ENCODE measurements at places on chromosomes 11 and 22. TPM values are rescaled to one million over a fixed set of nuclear protein-coding genes. Genes with fewer than 3 reads are reported as not detected.

DNA sequence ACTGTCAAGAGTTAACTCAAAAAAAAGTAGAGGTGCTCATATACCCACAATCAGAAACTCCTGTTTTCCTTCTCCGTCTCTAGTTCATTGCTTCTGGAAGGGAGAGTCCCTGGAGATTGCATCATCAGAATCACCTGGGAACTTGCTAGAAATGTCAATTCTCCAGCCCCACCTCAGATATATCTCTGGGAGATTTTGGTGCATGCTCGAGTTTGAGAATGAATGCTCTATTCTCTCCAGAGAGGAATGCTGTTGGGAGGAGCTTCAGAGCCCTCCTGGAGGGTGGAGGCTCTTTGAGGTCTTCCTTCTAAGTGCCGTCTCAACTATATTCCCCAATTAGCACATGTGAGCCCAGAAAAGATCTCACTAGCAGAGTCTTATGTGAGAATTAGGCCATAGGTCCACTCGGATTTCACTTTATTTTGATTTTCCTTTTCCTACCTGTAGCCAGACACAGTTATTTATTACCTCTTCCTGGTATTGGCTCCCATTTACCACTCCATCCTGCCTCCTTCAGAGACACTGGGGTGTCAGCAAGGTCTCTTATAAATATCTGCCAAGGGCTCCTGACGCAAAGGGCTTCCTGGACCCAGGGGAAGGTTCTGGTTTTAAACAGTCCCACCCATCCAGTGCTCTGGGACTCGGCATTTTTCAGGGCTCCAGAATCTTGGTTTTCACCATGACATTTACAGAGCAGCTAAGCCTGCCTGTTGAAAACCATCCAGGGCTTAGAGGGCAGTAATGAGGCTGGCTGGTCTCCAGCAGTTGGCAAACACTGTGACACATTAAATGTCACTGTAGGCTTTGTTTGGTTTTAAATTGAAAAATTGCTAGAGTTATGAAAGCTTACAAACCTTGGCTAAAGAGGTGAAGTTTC lies 136.2 kb downstream of the CD44 start:
- DNase-seq: no peak

- DNase-seq: no peak
Measured at GRCh38 chr11:92386577-92386976, 162.0 kb downstream of the FAT3 start.

DNA sequence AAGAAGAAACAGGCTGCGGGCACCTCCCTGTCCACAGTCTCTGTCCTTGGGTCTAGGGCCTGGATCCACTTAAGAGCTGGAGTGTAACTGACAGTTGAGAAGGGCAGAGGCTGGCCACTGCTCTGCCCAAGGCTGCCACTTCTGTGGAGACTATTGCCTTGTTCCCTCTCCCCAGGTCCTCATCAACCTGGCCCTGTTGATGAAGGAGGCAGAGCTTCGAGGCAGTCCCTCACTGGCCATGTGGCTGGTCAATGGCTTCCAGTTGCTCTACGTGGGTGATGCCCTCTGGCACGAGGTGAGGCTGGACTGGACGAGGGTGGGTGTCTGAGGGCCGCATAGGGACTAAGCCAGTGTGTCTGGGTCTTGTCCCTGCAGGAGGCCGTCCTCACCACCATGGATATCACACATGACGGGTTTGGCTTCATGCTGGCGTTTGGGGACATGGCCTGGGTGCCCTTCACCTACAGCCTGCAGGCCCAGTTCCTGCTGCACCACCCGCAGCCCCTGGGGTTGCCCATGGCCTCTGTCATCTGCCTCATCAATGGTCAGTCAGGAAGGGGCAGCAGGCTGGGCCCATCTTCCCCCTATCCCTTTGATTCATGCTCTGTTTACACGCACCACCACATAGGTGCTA lies 2.8 kb downstream of the ZNHIT2 start:
- DNase-seq: no peak

The KRTAP5-2 gene
- total RNA-seq: not detected

DNA sequence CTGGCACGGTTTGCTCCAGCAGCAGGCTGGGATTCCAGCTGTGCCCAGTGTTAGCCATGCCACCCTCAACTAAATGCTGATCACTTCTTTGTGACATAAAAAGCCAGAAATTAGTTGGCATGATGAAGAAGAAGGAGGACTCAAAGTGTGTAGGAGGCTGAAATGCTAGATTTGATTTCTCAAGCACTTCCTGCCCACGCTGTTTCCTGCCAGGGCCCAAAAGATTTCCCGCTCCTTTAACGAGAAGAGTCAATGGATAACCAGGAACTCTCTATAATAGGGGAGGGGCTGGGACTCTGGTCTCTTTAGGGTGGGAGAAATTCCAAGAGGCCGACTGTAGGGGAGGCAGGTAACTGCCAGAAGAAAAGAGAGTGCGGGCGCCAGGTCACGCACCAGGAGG lies 26.4 kb downstream of the APOL3 start:
- DNase-seq: no peak

The SLC37A2 gene
- 1.5 TPM for total RNA-seq

The TEF gene
- total RNA-seq: 1.5 TPM

All from activated T-cell treated with anti-CD3 and anti-CD28 coated beads, Interleukin-2, amount 50 U/mL, for 72 hours (primary cell).